ENCODE measurements at places on chromosomes 2 and 18. TPM values are rescaled to one million over a fixed set of nuclear protein-coding genes. Genes with fewer than 3 reads are reported as not detected.

- DNase-seq: no peak
Observed at GRCh38 chr18:56853961-56854360, 202.8 kb downstream of the WDR7 start.

DNA sequence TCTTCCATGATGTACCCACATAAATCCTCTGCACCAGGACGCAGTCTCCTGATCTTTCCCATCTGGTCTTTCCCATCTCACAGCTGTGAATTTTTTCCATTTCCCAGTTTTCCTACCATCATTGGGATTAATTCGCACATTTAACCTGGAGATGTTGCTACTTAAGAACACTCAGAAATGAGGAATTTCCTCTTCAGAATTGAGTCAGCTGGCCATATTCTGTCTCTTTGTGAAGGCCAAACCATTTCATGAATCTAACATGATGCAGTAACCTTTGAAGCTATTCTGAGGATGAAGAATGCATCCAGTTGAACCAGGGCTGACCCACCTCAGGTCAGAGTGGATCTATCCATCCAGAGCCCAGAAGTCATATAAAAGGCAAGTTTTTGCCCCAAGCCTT is 326.8 kb downstream of the SETBP1 start:
- no peak for DNase-seq

IL1A gene
- total RNA-seq: 53.5 TPM

UGT1A7 gene
- total RNA-seq: 2.2 TPM

CFAP65 gene
- not detected for total RNA-seq

DNA sequence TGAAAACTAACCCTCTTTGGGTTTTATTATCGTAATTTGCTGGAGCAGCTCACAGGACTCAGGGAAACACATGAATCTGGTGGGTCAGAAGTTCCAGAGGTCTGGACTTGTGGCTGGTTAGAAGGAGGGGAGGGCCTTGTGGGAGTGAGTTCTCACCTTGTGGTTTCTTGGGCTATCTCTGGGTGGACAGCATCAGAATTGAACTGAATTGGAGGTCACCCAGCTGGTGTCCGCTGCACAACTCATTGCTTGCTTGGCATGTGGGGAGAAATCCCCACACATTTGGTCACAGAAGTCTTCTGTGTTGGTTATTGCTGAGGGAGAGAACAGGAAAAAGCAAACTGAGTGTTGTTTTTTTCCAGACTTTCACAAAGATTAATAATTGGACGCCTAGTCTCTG is 27.5 kb downstream of the ZNF892 start:
- DNase-seq: no peak

CHRND gene
- total RNA-seq: not detected

GAREM1 gene
- total RNA-seq: 10.0 TPM

FAHD2B gene
- 13.4 TPM for total RNA-seq

GRCh38 chr2:73284296-73285158 is at the start of gene FBXO41:
Gene FBXO41, minus strand, starts transcription at chr2:73284478. Its CDS starts 14,848 bp downstream, at chr2:73269630.
- no peak for DNase-seq

Measured in bronchial epithelial cell (primary cell).